Right ventricle myocardium superior (tissue), 1 donor: ENCODE measurements at places on chromosomes 12 and 14. TPM values are rescaled to one million over a fixed set of nuclear protein-coding genes. Genes with fewer than 3 reads are reported as not detected.
A peak's percentile ranks its signal among the peaks of the same experiment; 100 is the strongest.

DNA sequence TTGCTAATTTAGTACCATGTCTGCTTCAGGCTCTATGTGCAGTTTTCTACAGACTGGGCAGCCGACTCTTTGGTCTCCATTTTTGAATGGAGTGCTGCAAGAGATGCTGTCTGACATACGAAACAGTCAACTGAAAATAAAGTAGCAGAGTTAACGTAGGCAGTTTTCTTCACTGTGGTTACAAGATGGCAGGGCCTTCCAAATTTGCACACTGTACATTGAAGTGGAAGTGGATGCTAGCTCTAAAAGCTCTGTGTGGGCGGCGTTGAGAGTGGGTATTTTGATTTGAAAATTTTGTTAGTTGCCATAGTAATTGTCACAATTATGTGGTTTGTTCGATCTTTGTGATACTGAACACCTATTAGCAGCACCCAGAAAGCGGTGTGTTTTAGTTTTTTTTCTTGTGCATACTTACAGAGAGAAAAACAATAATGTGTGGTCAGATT, 154.9 kb upstream of the ATP2B1 start:
- no peak for DNase-seq

The CATSPERB gene
- 1.6 TPM for total RNA-seq

DNA sequence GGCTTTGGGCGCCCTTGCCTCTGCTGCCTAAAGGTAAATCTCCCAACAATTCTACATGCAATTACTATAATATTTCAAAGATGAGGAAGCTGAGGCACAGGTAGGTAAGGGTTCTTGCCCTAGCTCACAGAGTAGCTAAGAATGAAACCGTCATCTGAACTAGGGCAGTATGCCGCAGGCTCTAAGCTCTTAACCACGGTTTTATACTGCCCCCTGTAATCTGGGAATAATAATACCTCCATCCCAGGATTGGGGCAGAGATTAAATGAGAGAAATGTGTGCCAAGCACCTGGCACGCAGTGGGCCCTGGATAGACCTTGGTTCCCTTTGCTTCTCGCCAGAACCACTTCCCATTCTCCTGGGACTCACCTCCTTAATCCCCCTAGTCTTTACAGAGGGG, 1.5 kb upstream of the HRK start:
- no peak for DNase-seq

GRCh38 chr12:89932954-89933353, 224.3 kb upstream of the ATP2B1 start:
- DNase-seq: no peak

The TAS2R19 gene
- 0.51 TPM for total RNA-seq

GRCh38 chr14:98858561-98858960, 413.4 kb downstream of the BCL11B start:
- no peak for DNase-seq

- no peak for DNase-seq
Measured at GRCh38 chr12:1853716-1854115, 33.4 kb downstream of the LRTM2 start.

GRCh38 chr14:77923131-77923936, 123.4 kb downstream of the ADCK1 start:
- no peak for DNase-seq

The PDE3A gene
- 153 TPM for total RNA-seq

- peak; percentile 77 for DNase-seq
Measured at GRCh38 chr14:68911594-68912227, 67.4 kb downstream of the ACTN1 start.

The NELL2 gene
- 0.65 TPM for total RNA-seq

The CLEC6A gene
- not detected for total RNA-seq

The ASIC1 gene
- 1.6 TPM for total RNA-seq

The RND1 gene
- total RNA-seq: 0.11 TPM

The DHRS2 gene
- total RNA-seq: not detected

The SYT1 gene
- total RNA-seq: 0.38 TPM

The IRF2BPL gene
- 38.8 TPM for total RNA-seq

The KRT7 gene
- 0.59 TPM for total RNA-seq

The SAMD15 gene
- total RNA-seq: not detected

The PAX9 gene
- total RNA-seq: not detected

DNA sequence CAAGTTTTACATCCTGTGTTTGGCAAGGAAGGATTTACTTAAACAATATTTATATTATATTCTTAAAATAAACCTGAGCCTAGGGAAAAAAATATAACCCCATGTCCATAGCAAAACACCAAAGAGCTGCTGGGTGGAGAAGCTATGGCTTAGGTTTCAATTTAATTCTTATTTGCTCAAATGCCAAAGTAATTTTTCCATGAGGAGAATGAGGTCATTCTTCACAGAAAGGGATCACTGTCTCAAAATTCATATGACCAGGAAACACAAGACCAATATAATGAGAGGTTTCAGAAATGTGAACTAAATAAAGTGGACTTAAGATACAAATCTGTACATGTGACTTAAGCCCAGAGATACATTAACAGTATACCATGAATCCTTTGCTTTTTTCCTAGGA, 195.0 kb downstream of the PHLDA1 start:
- DNase-seq: no peak

GRCh38 chr12:70890895-70891832, 29.4 kb downstream of the PTPRR start:
- no peak for DNase-seq

The SAMD4A gene
- 149 TPM for total RNA-seq

DNA sequence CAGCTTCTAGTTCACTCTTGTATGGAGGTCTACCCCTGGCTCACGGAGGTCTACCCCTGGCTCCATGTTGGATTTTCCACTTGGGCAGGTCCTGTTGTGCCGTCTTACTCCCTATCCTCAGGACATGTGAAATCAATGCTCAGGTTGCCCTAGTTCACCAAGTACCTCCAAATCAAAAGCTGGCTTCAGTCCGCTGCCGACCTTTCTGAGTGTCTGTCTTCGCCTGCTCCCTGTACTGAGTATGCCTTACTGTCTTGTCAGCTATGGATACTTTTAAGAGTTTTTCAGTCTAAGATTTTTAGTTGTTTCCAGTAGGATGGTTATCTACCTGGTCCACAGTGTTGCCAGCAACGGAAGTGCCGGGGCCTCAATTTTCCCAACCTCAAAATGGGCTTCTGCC, 40.1 kb upstream of the BCL11B start:
- no peak for DNase-seq

The HELB gene
- total RNA-seq: 0.81 TPM

GRCh38 chr12:123608182-123608581, 6.3 kb downstream of the DDX55 start:
- DNase-seq: no peak

DNA sequence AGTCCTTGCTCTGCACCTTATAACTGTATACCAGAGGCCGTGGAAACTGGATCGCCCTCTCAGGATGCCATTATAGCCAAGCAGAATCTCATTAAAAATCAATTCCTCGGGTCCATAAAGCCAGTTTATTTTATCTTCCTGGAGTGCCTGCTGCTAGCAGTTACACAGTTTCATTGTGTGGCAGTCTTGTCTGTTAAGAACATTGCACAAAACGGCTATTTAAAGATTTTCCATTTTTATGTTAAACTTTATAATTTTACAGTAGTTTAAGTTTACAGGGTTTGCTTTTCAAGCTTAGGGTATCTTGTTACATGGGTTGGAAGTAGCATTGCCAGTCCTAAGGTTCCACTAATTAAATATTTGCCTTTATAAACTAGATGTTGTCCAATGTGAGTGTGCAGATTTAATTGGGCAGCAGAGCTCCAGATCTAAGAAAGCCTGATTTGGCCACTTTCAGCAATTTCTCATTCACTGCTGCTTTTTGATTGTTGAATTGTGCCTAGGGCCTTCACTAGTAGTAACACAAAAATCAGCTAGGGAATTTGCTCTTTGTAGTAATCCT, 17.0 kb downstream of the TMEM30B start:
- no peak for DNase-seq

- DNase-seq: no peak
Measured at GRCh38 chr12:9034095-9034494, 44.7 kb downstream of the KLRG1 start.

The SDS gene
- total RNA-seq: not detected

GRCh38 chr12:64229796-64230195, 7.7 kb upstream of the KICS2 start:
- DNase-seq: no peak

- no peak for DNase-seq
Measured at GRCh38 chr12:98126637-98127335, 388.6 kb upstream of the TMPO start.

DNA sequence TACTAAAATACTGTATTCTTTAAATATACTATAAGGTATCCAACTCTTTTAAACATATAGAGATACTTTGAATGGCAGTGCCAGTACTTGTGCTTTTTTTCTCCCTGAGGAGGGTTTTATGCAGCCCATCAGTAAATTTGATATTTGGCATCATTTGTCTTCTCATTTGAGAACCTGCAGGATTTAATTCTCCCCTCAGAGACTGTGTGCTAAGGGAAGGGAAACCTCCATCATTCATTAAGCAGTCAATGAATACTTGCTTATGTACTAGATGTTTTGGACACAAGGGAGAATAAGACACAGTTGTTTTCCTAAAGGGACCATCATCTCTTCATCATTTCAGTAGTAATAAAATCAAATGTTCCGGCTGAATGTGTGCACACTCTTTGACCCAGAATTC, 40.8 kb downstream of the FRS2 start:
- DNase-seq: no peak

The NEUROD4 gene
- not detected for total RNA-seq

GRCh38 chr12:3622822-3623690, 129.9 kb downstream of the CRACR2A start:
- DNase-seq: no peak

The CCDC197 gene
- 1.3 TPM for total RNA-seq

The TIGAR gene
- total RNA-seq: 13.6 TPM

- DNase-seq: no peak
Measured at GRCh38 chr12:75814851-75815754, 216.5 kb downstream of the PHLDA1 start.

GRCh38 chr12:114416028-114416427, 10.1 kb upstream of the TBX5 start:
- no peak for DNase-seq

The CIDEB gene
- total RNA-seq: 2.9 TPM
